SJSA1 (cell line): ENCODE measurements at places on chromosomes 11 and 22.

GRCh38 chr11:88507771-88508417 is 170.4 kb upstream of the CTSC start:
- no peak for DNase-seq
- H3K4me3 ChIP-seq, result no peak overlapping the region
- no peaks in the 10 kb centered on the region for H3K27me3 ChIP-seq
- no peaks in the 10 kb centered on the region for H3K4me1 ChIP-seq
- H3K36me3 ChIP-seq, result no peaks in the 10 kb centered on the region

- H3K36me3 ChIP-seq, result no peaks in the 10 kb centered on the region
- DNase-seq, result peak; percentile 25
- H3K27ac ChIP-seq, result peak overlapping the region; percentile 57
- no peak overlapping the region for H3K4me3 ChIP-seq
- no peaks in the 10 kb centered on the region for H3K27me3 ChIP-seq
Observed at GRCh38 chr11:99522467-99523173, 501.9 kb downstream of the CNTN5 start.

- no peak for DNase-seq
- H3K36me3 ChIP-seq, result no peaks in the 10 kb centered on the region
- no peak overlapping the region for H3K27ac ChIP-seq
- no peaks in the 10 kb centered on the region for H3K4me1 ChIP-seq
- H3K27me3 ChIP-seq, result peaks cover 25% of the 10 kb centered on the region
Observed at GRCh38 chr11:4797206-4797605, 7.0 kb downstream of the OR52R1 start.

GRCh38 chr11:33909150-33909549 is 17.3 kb upstream of the LMO2 start:
- H3K36me3 ChIP-seq, result no peaks in the 10 kb centered on the region
- no peak for DNase-seq
- H3K4me1 ChIP-seq, result no peaks in the 10 kb centered on the region

- H3K36me3 ChIP-seq, result no peaks in the 10 kb centered on the region
- no peak overlapping the region for H3K27ac ChIP-seq
- no peak for DNase-seq
- H3K4me1 ChIP-seq, result peaks cover 9% of the 10 kb centered on the region
Observed at GRCh38 chr22:38461057-38461413, 6.0 kb upstream of the KCNJ4 start.

DNA sequence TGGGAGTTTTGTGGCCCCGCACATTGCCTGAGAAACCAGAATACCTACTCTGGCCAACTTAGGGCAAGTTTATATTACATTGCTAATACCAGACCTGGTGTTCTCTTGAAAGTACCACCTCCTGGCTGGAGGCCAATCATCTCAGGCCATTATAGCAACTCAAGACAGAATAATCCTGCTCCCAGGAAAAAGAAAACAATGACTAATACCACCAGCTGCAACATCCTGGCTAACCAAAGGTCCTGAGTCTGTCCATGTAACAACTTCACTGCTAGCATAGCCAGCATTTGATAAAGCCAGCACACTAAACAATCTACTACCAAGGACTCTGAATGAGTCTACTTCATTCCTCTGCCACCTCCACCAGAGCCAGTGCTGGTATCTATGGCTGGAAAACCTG is 1298.7 kb upstream of the CNTN5 start:
- DNase-seq, result peak; percentile 1
- no peaks in the 10 kb centered on the region for H3K36me3 ChIP-seq
- H3K27me3 ChIP-seq, result no peaks in the 10 kb centered on the region
- H3K4me1 ChIP-seq, result no peaks in the 10 kb centered on the region
- no peak overlapping the region for H3K27ac ChIP-seq
- no peak overlapping the region for H3K4me3 ChIP-seq

- H3K4me1 ChIP-seq, result peaks cover 10% of the 10 kb centered on the region
- no peak overlapping the region for H3K4me3 ChIP-seq
- H3K27ac ChIP-seq, result no peak overlapping the region
- H3K27me3 ChIP-seq, result peaks cover 30% of the 10 kb centered on the region
Observed at GRCh38 chr11:65814131-65814985, 19.4 kb upstream of the SNX32 start.

GRCh38 chr11:1341928-1342524 is 32.6 kb upstream of the TOLLIP start:
- no peaks in the 10 kb centered on the region for H3K36me3 ChIP-seq
- no peak overlapping the region for H3K4me3 ChIP-seq
- H3K27me3 ChIP-seq, result no peaks in the 10 kb centered on the region

DNA sequence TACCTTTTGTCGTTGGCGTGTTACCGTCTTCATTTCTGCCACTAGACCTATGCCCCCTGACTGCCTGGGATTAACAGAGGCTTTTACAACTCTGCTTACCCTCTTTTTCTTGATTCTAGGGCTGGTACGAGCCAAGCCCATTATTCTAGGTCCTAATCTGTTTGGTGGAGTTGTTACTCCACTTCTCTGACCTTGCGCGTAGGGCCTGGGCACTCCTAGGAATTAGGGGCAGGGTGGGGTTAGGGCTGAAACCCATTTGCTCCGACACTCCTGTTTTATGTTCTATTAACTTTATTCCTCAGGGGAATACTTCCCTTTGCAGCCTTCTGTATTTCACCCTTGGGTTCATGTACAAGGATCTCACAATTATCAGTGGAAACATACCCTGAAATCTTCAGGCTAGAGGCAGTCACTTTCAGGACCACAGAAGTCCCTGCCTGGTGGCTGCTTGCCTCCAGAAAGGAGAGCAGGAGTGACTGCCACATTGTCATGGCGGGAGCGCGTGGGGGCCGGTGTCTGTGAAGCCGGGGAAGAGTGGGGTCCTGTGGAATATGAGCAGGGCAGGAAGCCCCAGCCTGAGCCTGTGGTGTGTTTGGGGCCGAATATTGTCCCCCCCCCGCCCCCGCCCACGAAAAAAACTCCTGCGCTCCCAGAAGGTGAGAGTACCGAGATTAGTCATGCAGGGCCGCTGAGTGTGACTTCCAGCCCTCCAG is 731 bp upstream of the SLC37A2 start:
- H3K27me3 ChIP-seq, result peaks cover 11% of the 10 kb centered on the region; the same call in 1 of the 2 replicates
- no peak overlapping the region for H3K27ac ChIP-seq
- H3K4me1 ChIP-seq, result peaks cover 5% of the 10 kb centered on the region
- H3K36me3 ChIP-seq, result no peaks in the 10 kb centered on the region
- peak overlapping the region; percentile 42 for H3K4me3 ChIP-seq
- no peak for DNase-seq

DNA sequence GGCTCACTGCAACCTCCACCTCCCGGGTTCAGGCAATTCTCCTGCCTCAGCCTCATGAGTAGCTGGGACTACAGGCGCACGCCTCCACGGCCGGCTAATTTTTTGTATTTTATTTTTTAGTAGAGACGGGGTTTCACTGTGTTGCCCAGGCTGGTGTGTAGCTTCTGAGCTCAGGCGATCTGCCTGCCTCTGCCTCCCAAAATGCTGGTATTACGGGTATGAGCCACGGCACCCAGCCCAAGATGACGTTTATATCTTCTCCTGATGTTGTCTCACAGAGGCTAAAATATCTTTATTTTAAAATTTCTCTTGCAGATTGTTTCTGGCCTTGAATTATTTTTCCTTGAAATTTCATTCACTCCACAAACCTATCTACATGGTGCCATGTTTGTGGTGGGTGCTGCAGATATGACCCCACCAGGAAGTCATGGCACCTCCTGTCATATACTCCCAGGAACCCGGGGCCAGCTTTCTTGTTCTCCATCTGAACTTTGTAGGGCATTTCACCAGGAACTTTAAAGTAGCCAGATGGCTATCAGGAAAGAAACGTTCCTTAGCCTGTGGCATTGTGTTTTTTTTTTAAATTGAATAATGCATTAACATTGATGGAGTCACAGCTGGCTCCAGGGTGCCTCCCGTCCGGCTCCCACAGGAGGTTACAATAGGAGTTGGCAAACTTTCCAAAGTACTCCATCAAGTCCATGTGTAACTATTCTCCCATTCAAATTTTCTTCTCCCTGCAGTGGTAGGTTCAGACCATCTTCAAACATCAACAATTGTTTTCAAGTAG is 42.0 kb upstream of the LIPT2 start:
- H3K4me3 ChIP-seq, result no peak overlapping the region
- no peak for DNase-seq
- H3K27me3 ChIP-seq, result no peaks in the 10 kb centered on the region
- H3K36me3 ChIP-seq, result no peaks in the 10 kb centered on the region

DNA sequence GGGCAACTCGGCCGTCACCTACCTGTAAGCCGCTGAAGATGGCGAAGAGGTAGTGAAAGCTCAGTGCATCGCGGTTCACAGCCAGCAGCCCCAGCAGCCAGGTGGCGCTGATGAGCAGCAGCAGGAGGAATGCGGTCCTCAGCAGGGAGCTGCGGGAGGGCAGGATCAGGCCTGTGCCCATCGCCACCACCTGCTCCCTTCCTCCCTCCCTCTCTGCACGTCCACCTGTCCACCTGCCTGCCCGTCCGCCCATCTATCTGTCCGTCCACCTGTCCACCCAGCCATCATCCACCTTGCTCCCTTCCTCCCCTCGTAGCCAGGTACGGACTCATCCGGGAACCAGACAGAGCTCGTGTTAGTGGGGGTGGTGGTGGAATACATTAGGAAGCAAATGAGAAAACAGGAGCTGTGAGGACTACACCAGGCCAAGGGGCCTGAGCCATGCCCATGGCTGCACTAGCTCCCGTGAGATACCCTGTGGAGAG is 32.2 kb downstream of the TRMU start:
- DNase-seq, result peak; percentile 34
- no peak overlapping the region for H3K4me3 ChIP-seq
- no peaks in the 10 kb centered on the region for H3K36me3 ChIP-seq
- H3K4me1 ChIP-seq, result no peaks in the 10 kb centered on the region
- no peak overlapping the region for H3K27ac ChIP-seq

- no peak overlapping the region for H3K27ac ChIP-seq
- DNase-seq, result no peak
- H3K27me3 ChIP-seq, result no peaks in the 10 kb centered on the region
- no peaks in the 10 kb centered on the region for H3K4me1 ChIP-seq
Observed at GRCh38 chr22:38613588-38613987, 42.6 kb downstream of the FAM227A start.

GRCh38 chr22:21726650-21727049 is 8.9 kb downstream of the YPEL1 start:
- H3K27me3 ChIP-seq, result no peaks in the 10 kb centered on the region
- no peaks in the 10 kb centered on the region for H3K36me3 ChIP-seq
- no peak overlapping the region for H3K4me3 ChIP-seq
- H3K4me1 ChIP-seq, result no peaks in the 10 kb centered on the region; the same call in 1 of the 2 replicates
- H3K27ac ChIP-seq, result no peak overlapping the region
- no peak for DNase-seq

- no peaks in the 10 kb centered on the region for H3K27me3 ChIP-seq
- H3K4me1 ChIP-seq, result no peaks in the 10 kb centered on the region
- peaks cover 66% of the 10 kb centered on the region for H3K36me3 ChIP-seq
Observed at GRCh38 chr22:31199187-31199586, 12.9 kb upstream of the LIMK2 start.

GRCh38 chr11:40407355-40407754 is 1052.1 kb downstream of the LRRC4C start:
- no peaks in the 10 kb centered on the region for H3K27me3 ChIP-seq
- H3K4me3 ChIP-seq, result no peak overlapping the region
- H3K27ac ChIP-seq, result no peak overlapping the region
- H3K4me1 ChIP-seq, result peaks cover 11% of the 10 kb centered on the region
- no peaks in the 10 kb centered on the region for H3K36me3 ChIP-seq

DNA sequence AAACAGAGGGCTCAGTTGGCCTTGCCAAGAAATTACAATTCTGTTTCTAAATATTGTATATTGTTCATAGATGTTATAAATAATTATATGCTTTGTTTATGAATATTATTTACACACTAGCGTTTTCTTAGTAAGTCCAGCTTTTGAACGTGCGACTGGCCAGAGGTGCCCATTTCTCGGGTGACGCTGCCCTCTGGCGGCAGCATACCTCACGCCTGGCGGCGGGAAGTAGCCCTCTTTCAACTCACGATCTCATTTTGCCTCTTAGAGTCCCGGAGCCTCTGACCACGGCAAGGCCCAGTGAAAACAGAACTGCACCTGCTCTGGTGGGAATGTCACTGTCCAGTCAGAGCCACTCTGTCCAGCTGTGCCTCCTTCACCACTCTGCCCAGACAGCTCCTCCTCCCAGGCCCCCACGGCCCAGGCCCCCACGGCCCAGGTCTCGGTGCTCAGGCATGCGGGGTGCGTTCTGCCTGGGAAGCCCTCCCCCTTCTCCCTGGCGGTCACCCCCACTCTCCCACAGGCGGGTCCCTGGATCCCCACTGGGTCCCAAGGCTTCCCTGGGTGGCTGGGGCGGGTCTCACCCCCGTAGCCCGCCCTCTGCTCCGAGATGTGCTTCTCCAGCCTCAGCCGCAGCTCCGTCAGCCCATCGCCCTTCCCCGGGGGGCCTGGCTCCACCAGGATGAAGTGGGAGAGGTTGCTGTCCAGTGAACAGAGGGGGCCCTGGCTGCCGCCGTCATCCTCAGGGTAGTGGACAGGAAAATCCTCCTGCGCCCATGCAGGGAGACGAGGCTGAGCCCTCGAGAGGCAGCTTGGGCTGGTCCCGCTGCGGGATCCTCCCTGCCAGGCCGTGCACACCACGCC is 19.3 kb downstream of the TSSC4 start:
- peaks cover 52% of the 10 kb centered on the region for H3K27me3 ChIP-seq
- H3K4me3 ChIP-seq, result no peak overlapping the region
- no peaks in the 10 kb centered on the region for H3K36me3 ChIP-seq
- 0 out of 2 replicates have a peak, but pooled peaks cover 4% of the 10 kb centered on the region for H3K4me1 ChIP-seq

DNA sequence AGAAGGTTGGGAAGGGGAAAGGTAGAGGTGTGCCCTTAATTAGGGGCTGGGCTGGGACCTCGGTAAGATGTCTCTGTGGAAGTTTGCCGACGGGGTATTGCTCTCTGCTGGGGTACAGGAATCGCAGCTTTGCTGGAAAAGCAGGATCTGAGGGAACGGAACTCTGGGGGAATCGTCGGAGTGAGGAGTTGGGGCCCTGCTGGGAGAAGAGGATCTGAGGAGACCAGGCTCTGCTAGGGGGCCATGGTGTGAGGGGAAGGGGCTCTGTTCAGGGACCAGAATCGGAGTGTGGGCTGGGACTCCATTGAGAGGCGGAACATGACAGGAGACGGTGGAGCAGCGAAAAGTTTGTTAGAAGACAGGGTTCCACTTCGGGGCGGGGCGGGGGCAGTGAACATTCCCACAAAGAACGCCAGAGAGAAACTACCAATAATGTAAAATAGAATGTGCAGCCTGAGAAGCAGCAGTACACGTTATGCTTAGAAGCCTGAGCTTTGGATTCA is 456 bp downstream of the AAMDC start:
- peak overlapping the region; percentile 93 for H3K4me3 ChIP-seq
- peaks cover 5% of the 10 kb centered on the region for H3K36me3 ChIP-seq
- peaks cover 5% of the 10 kb centered on the region; the same call in 1 of the 2 replicates for H3K4me1 ChIP-seq
- no peak overlapping the region; the same call in 1 of the 2 replicates for H3K27ac ChIP-seq

- no peak overlapping the region for H3K27ac ChIP-seq
- no peaks in the 10 kb centered on the region for H3K4me1 ChIP-seq
- no peaks in the 10 kb centered on the region for H3K27me3 ChIP-seq
- H3K4me3 ChIP-seq, result no peak overlapping the region
- no peaks in the 10 kb centered on the region for H3K36me3 ChIP-seq
- DNase-seq, result no peak
Observed at GRCh38 chr11:15918674-15919073, 437.7 kb downstream of the SOX6 start.

- H3K27ac ChIP-seq, result no peak overlapping the region
- no peak for DNase-seq
- no peaks in the 10 kb centered on the region for H3K27me3 ChIP-seq
- H3K4me3 ChIP-seq, result no peak overlapping the region
- no peaks in the 10 kb centered on the region for H3K4me1 ChIP-seq
Observed at GRCh38 chr11:30855383-30856006, 269.3 kb upstream of the MPPED2 start.

- H3K4me1 ChIP-seq, result peaks cover 12% of the 10 kb centered on the region
- H3K27ac ChIP-seq, result no peak overlapping the region
- H3K27me3 ChIP-seq, result no peaks in the 10 kb centered on the region
- no peak for DNase-seq
Observed at GRCh38 chr11:12599408-12600143, 74.6 kb upstream of the TEAD1 start.
